NCI-H2227 treated with DMSO at 0.1 percent for 48 hours (cell line): ENCODE measurements at places on chromosomes 3 and 15.

- DNase-seq = no peak
Observed at GRCh38 chr15:34365836-34366235, 1.2 kb downstream of the LPCAT4 start.

- no peak for DNase-seq
Observed at GRCh38 chr3:49302613-49303012, 25.6 kb upstream of the C3orf62 start.

DNA sequence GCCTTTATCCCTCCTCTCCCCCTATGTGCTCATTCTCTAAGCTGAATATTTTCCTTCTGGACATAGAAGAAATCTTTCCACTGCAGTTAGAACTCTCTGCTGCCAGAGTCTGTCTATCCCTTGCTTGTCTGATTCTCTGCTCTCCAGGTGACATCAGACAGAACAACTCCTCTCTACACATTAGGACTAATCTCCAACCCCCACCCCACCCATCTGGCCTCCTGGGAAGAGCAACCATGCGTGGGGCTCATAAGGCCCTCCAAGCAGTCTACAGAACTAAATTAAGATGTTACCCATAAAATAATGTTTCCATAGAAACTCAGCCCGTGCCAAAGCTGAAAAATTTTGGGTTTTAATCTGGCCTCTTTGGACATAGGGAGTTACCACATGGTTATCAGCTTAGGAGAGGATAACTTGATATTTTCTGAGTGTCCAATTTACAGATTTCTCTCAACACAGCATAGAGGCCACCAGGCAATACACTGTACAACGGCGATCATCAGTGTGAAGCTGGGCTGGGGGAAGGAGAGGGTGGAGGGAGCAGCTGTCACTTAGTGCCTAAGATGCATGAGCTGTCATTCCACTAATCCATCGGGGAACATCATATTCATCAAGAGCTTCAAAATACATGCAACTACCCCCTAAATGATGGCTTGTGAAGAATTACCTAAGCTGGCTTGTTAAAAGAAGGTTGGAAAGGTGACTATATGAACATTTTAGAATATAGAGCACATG, 199.4 kb downstream of the CLSTN2 start:
- no peak for DNase-seq

- no peak for DNase-seq
Observed at GRCh38 chr3:127929818-127930413, 14.9 kb downstream of the KBTBD12 start.

- no peak for DNase-seq
Observed at GRCh38 chr3:37236024-37236423, 61.6 kb upstream of the LRRFIP2 start.

GRCh38 chr3:105480768-105481167, 114.1 kb downstream of the ALCAM start:
- DNase-seq = no peak

DNA sequence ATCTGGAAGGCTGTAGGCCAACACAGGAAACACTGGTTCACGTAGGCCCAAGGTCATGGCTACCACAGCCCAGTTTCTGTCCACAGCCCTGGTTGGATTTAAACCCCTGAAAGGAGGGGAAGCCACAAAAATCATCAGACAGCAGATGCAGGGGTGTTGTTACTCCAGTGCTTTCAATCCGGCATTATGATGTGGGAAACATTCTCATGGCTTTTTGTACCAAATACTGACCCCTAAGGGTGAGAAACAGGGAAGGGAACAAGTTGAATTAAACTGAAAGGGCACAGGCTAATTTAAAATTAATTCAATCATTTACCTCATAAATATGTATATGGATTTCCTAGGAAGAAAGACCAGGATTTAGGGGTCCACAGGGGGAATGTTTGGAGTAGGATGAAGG, 375.6 kb downstream of the CTNNB1 start:
- DNase-seq = no peak
